ENCODE measurements at places on chromosomes 6 and 20. TPM values are rescaled to one million over a fixed set of nuclear protein-coding genes. Genes with fewer than 3 reads are reported as not detected.

DNA sequence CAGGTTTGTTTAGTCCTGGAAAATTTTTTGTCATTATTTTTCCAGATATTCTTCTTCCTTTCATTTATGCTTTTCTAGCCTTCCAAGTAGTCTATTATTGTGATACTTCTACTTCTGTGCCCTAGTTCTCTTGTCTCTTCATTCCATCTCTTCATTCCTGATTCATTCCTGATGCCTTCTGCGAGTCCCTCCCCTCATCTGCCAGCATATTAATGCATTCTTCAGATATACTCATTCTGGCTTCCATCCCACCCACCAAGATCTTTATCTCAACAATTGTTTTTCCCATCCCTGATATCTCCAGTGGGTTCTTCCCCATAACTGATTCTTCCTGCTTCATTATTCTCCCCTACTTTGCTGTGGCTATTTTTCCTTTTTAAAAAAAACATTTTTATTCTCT is 35.2 kb downstream of the ALDH5A1 start:
- H3K27me3 ChIP-seq, result no peaks in the 10 kb centered on the region
- no peak for DNase-seq
- H3K27ac ChIP-seq, result no peak overlapping the region
- no peaks in the 10 kb centered on the region for H3K4me1 ChIP-seq
- peaks cover 41% of the 10 kb centered on the region for H3K36me3 ChIP-seq

DNA sequence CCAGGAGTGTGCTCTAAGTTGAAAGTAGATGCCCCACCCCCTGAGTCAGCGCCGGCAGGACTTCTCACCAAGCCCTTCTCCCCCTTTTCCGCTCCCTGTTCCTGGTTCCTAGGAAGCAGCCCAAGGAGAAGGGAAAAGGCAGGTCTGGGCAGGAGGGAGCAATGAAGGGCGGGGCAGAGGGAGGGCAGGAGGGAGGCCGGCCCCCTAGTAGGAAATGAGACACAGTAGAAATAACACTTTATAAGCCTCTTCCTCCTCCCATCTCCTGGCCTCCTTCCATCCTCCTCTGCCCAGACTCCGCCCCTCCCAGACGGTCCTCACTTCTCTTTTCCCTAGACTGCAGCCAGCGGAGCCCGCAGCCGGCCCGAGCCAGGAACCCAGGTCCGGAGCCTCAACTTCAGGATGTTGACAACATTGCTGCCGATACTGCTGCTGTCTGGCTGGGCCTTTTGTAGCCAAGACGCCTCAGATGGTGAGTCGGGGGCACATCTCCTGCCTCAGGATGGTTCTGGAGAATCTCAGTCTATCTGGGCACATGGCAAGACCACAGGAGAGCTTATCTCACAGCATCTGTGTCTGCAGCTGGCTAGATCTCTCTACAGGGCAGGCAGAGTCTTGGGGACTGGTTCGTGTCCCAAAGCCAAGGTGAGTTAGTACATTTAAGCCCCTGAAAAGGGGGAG is at the start of gene PROCR:
Gene PROCR, plus strand, starts transcription at position 320 of the 681 bp plus-strand sequence. Its CDS starts 83 bp downstream, at position 403.
- H3K27ac ChIP-seq, result peak within 1 kb of the TSS; percentile 62
- no peaks in the 10 kb centered on the region for H3K27me3 ChIP-seq
- H3K4me3 ChIP-seq, result peak within 1 kb of the TSS; percentile 4
- no peak for DNase-seq
- H3K4me1 ChIP-seq, result peaks cover 26% of the 10 kb centered on the region

- no peak overlapping the region for H3K4me3 ChIP-seq
- H3K27ac ChIP-seq, result peak overlapping the region; percentile 46
- H3K27me3 ChIP-seq, result no peaks in the 10 kb centered on the region
Measured at GRCh38 chr6:6591778-6592465, 3.4 kb downstream of the LY86 start.

DNA sequence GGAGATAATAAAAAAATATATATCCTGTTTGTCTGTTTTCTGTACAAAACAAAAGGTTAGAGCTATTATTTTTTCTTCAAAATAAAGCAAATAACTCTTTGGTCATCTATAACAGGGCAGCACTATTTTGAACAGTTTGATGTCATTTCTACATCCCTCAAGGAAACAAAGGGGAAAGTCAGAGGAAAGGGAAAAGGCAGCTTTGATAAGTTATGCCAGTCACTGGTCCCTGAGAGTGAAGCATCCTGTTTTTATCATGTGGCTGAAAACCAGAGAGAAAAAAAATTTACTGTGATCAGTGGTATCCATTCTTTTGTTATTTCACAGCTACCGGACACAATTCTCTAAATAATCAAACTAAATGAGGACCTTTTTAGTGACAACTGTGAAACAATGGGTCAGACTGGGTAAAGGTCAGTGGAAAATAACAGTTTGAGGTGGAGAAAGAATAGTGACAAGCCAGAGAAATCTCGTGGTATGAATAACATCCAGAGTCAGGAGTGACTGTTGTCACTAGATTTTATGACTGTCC is 356.0 kb downstream of the HDGFL1 start:
- H3K27ac ChIP-seq, result no peak overlapping the region
- DNase-seq, result no peak
- H3K4me1 ChIP-seq, result no peaks in the 10 kb centered on the region
- H3K4me3 ChIP-seq, result no peak overlapping the region
- H3K36me3 ChIP-seq, result no peaks in the 10 kb centered on the region
- no peaks in the 10 kb centered on the region for H3K27me3 ChIP-seq

GRCh38 chr6:12422848-12423247 is 132.7 kb downstream of the EDN1 start:
- no peak for DNase-seq
- no peaks in the 10 kb centered on the region for H3K4me1 ChIP-seq
- no peaks in the 10 kb centered on the region for H3K27me3 ChIP-seq
- H3K4me3 ChIP-seq, result no peak overlapping the region
- H3K27ac ChIP-seq, result no peak overlapping the region
- no peaks in the 10 kb centered on the region for H3K36me3 ChIP-seq

GRCh38 chr6:112833581-112834131 is 486.5 kb downstream of the RFPL4B start:
- H3K4me3 ChIP-seq, result no peak overlapping the region
- H3K27ac ChIP-seq, result no peak overlapping the region
- H3K27me3 ChIP-seq, result no peaks in the 10 kb centered on the region
- H3K4me1 ChIP-seq, result no peaks in the 10 kb centered on the region
- DNase-seq, result no peak
- H3K36me3 ChIP-seq, result no peaks in the 10 kb centered on the region

GRCh38 chr6:121809211-121809610 is 373.8 kb downstream of the GJA1 start:
- no peaks in the 10 kb centered on the region for H3K36me3 ChIP-seq
- no peaks in the 10 kb centered on the region for H3K4me1 ChIP-seq
- no peak overlapping the region for H3K4me3 ChIP-seq
- H3K27me3 ChIP-seq, result no peaks in the 10 kb centered on the region

GRCh38 chr6:8074213-8074612 is 10.0 kb upstream of the BLOC1S5 start:
- H3K4me3 ChIP-seq, result no peak overlapping the region
- peaks cover 3% of the 10 kb centered on the region for H3K4me1 ChIP-seq
- no peak overlapping the region for H3K27ac ChIP-seq
- no peaks in the 10 kb centered on the region for H3K27me3 ChIP-seq

DNA sequence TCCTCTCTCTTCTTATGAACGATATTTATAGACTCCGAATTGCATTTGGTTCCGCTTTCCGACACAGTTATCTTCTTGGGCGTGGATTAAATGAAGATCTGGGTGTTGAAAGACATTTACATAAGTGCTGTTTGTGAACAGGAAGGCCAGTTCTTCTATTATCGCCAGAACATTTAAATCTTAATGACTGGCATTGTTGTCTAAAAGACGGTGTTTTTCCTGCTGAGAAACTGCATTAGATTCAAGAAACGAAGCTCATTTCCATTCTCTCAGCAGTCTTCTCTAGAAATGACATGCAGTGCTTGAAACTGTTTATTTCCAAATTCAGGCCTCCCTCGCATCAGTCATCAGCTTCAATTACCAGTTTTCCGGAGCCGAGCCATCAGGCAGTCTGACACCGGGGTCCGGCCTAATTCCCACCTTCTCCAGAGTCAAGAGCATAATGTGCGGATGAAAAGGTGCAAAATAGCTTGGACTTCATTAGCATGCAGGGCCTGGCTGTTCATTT is 16.0 kb downstream of the LINC00237 start:
- H3K27ac ChIP-seq, result no peak overlapping the region
- no peak overlapping the region for H3K4me3 ChIP-seq
- H3K36me3 ChIP-seq, result no peaks in the 10 kb centered on the region
- DNase-seq, result no peak
- H3K4me1 ChIP-seq, result no peaks in the 10 kb centered on the region

DNA sequence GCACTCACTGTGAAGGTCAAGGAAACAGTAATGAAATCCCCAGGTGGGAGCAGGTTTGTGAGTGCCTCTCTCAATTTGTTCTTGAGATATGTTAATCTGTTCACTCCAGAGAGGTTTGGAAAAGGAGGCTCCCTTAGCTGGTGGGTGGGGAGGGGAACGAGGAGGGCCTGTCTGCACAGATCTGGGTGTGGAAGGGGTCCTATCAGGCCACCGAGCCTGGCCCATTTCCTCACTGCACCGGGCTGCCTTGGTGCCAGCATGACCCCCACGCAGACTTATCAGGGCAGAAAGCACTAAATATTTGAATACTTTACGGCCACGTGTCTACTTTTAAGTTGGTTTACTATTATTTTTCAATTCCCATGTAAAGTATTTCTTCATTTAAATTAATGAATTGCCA is 8.3 kb downstream of the AGPAT4 start:
- H3K4me1 ChIP-seq, result no peaks in the 10 kb centered on the region
- H3K27me3 ChIP-seq, result no peaks in the 10 kb centered on the region
- peak; percentile 72 for DNase-seq
- no peak overlapping the region for H3K27ac ChIP-seq

GRCh38 chr6:133377219-133377618 is 136.1 kb downstream of the EYA4 start:
- no peaks in the 10 kb centered on the region for H3K27me3 ChIP-seq
- no peak overlapping the region for H3K27ac ChIP-seq
- H3K4me1 ChIP-seq, result no peaks in the 10 kb centered on the region
- no peak overlapping the region for H3K4me3 ChIP-seq
- DNase-seq, result no peak

DNA sequence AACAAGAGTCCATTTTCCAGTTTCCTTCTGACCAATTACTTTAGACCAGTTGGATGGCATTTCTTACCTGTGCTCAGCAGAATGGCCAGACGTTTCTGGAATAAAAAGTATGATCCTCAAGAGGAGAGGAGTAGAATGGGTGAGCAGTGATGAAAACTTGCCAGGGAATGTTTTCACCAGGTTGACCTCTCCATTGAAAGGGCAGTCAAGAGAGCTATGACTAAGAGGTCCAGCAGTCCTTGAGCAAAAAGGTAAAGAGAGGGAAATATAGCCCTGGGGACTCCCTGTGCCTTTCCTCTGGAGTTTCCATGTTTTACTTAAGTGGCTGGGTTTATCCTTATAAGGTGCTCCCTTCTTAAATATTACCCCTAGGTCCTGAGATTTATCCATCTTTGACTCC is 210.9 kb downstream of the TBX18 start:
- H3K27ac ChIP-seq, result no peak overlapping the region
- no peaks in the 10 kb centered on the region for H3K36me3 ChIP-seq

DNA sequence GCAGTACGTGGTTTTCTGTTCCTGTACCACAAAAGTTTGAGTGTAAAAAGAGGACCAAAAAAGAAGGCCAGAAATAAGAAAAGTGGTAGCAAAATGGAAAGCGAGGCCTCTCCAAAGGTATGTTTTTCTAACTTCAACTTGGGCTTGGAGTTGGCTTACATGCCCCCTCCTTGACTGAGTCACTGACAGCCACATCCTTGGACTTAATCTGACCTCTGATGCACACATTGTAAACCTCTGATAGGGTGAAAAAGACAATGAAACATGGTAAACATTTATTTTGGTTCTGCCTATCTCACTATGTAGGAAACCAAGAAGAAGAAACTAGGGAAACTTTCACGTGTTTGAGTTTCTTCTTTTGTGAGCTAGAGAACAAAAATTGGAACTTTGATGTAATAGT is 503.2 kb upstream of the ID4 start:
- H3K36me3 ChIP-seq, result no peaks in the 10 kb centered on the region
- no peak overlapping the region for H3K27ac ChIP-seq
- H3K4me1 ChIP-seq, result no peaks in the 10 kb centered on the region
- no peak for DNase-seq

GRCh38 chr6:159887146-159887545 is 3.6 kb upstream of the MAS1 start:
- H3K27ac ChIP-seq, result no peak overlapping the region
- DNase-seq, result no peak
- no peak overlapping the region for H3K4me3 ChIP-seq
- peaks cover 7% of the 10 kb centered on the region for H3K27me3 ChIP-seq

- H3K4me1 ChIP-seq, result no peaks in the 10 kb centered on the region
- H3K27me3 ChIP-seq, result no peaks in the 10 kb centered on the region
- DNase-seq, result no peak
- no peak overlapping the region for H3K27ac ChIP-seq
- no peak overlapping the region for H3K4me3 ChIP-seq
Measured at GRCh38 chr6:44849806-44850205, 462.3 kb downstream of the CDC5L start.

FITM2 gene
- 3.3 TPM for total RNA-seq

MYH7B gene
- 0.33 TPM for total RNA-seq

IDH3B gene
- 68.6 TPM for total RNA-seq

RNF144B gene
- total RNA-seq, result 15.1 TPM

IRAK1BP1 gene
- 0.84 TPM for total RNA-seq

HLA-DMB gene
- 13.1 TPM for total RNA-seq

PHACTR3 gene
- 0.14 TPM for total RNA-seq
